ENCODE measurements at places on chromosomes 11 and 22.

DNA sequence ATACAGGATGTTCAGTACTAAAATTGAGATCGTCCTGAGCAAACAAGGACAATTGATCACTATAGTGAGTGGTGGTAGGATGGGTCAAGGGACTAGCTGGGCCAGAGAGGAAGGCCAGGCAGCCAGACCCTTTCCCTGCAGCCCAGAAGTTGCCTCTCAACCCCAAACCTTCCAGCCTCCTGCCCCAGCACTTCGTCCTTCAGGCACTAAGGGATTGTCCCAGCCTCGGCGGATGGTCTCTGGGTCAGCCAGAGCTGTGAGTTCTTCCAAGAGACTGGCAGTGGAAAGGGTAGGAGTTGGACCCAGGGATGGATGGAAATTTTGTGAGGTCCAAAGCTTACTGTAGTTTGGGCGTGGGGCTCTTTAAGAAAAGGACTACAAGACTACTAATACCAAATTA, 3.6 kb upstream of the LMO1 start:
- DNase-seq, result no peak

GRCh38 chr11:30984827-30985226, 384.7 kb downstream of the DCDC1 start:
- no peak for DNase-seq

DNA sequence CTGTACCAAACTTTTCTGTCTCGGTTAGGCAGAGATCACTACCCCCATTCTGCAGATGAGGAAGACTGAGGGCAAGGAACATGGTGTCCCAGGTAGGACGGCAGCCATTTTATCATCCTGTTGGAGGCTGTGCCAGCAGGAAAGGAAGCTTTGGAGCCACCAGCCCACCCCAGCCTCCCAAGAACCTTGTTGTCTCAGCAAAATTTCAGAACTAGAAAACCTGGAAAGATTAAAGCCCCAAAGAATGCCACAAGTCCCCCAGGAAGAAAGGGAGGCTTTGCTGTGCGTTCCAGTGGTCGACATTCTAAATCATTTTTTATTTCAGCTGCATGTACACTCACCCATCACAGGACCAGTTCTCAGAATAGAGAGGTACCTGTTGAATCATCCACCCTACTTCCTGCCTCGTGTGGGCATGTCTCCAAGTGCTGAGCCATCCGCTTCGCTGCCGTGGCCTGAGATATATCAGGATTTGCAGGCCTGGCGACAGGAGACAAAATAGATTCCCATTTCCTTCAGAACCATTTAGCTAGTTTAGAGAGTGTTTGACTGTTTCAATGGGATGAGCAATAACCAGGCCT, 13.0 kb upstream of the EIF3D start:
- DNase-seq, result no peak

DNA sequence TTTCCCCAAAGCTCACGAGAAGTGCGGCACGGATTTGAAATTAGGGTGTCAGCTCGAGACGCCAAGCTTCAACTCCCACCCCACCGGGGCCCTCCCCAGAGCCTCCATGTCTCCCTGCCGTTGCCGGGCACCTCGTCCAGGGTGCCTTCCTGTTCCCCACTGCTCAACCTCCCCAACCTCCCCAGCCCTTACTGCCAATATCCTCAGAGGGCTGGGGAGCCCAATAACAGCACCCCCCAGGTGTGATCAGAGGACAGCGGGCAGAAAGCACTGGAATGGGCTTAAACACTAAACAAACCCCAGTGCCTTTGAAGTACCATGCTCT, 1336.4 kb downstream of the TBC1D22A start:
- DNase-seq, result no peak

DNA sequence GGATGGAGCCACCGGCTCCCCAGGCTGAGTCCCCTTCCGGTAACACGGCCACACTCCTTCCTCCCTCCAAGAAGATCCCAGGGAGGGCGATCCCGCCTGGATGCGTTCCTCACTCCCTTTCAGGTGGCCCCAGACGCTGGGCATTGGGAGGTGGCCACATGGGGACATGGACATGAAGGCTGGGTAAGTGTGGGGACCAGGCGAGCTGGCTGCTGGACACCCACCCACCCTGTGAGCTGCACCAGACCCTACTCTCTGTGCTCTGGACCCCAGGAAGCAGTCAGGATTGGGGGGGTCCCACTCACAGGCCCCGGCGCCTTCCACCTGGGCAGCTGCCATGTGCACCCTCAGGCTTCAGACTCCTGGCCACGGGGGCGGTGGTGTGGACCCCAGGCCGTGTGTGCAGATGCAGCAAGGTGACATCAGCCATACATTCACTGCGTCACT, 932.8 kb downstream of the BRD1 start:
- DNase-seq, result no peak

- no peak for DNase-seq
Measured at GRCh38 chr11:112748713-112749543, 212.3 kb upstream of the NCAM1 start.

- no peak for DNase-seq
Measured at GRCh38 chr11:11396301-11397035, 43.4 kb upstream of the CSNK2A3 start.

DNA sequence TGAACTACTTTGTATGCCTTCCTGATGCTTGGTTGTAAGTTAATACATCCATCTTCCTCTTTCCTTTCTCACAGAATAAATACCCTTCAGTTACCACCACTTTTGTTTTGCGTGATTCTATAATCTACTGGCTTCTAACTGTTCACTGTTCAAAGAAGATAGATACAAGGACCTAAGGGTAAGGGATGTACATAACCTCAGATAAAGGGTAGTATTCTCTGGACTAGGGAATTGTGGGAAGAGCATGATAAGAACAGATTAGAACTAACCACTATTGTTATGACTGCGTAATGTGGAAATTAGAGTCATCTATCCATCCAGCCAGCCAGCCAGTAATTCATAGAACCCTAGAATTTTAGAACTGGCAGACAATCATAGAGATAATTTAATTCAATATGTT, 36.4 kb downstream of the MAP6 start:
- DNase-seq, result no peak

DNA sequence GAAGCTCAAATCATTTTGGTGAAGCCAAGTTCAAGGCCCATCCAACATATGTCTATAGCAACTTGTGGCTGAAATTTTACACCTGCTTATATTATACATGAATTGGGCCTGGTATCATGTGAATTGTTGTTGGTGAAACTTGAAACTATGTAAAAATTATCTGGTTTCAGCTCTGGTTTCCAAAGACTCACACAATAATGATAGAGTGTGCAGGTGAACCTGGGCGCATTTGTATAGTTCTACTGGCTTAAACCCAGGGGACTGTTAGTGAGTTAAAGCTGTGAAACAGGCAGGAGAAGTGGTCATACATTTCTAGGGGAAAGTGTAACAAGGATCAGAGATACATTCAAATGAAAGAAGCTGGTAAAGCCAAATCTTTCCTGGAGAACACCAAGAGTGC, 627.3 kb downstream of the METTL15 start:
- no peak for DNase-seq

Data from effector CD8-positive, alpha-beta T cell (primary cell).